ENCODE measurements at places on chromosomes 6 and 20.

DNA sequence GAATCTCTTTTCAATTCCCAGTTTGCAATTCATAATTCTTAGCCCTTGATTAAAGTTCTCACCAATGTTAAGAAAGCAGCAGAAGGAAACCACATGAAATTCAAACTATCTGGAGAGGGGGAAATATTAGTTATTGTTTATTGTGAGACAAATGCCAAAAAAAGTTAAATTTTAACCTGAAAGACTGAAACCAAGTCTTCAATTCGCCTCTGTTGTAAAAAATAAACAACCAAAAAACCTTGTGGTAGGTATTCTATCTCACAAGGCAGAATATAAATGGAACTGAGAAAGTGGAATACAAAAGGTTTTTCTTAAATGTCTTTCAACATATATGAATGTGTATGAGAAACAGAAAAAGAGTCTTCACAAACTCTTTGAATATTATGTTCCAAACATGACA lies 24.8 kb downstream of the TMX4 start:
- DNase-seq = no peak

DNA sequence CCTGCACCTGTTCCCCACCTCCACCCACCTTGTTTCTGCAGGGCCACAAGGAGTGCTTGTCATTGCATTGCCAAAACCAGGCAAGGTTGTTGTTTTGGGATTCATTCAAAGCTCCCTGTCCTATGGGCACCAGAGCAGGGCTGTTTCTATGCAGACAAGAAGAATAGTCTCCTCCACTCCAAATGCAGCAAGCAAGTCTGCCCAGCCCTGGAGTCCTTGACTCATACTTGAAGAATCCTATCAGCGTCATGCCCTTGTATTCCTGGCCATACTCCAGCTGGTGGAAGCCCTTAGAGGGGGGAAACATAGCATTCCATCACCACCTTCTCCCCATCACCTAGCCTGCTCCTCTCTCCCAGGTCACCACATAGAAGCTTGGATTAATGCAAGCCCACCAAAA lies 145.3 kb upstream of the ECI2 start:
- DNase-seq = no peak

GRCh38 chr20:9022376-9022775 lies 46.5 kb upstream of the PLCB4 start:
- DNase-seq = no peak

DNA sequence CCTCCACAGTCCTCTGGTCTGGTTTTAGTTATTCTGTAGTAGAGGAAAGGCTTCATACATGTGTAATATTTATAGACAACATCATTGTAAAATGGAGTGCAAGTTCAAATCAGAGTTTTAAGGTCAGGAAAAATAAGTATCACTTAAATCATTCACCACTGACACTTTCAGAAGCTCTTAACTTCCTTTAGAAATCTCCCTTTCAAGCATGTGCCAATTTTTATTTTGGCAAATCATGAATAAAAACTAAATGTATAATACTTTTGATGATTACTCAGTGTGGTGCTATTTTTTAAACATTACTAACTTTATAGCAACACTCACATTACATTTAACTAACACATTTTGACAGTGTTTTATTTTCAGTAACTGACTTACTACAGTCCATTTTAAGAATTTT lies 112.2 kb downstream of the OGFRL1 start:
- no peak for DNase-seq

- no peak for DNase-seq
Measured at GRCh38 chr6:1267790-1268762, 43.8 kb upstream of the FOXQ1 start.

GRCh38 chr6:26340066-26340465 lies 24.9 kb upstream of the BTN3A2 start:
- DNase-seq = no peak

DNA sequence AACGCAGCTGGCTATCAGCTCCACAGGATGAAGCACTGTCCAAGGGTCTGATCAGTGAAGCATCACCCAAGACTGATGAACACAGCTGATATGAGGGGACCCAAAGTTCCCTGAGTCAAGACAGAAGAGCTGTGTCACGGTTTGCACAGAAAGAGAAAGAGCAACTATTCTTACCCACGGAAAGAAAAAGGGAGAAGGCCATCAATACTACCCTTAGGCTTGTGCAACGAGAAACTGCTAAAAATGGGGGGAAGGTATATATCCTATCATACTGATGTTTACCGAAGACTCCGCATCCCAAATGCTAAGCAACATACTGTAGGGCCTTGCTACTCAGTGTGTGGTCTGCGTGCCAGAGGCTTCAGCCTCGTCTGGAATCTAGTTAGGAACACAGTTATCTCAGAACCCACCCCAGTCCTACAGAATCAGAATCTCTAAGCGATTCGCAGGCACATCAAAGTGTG lies 665 bp downstream of the FASTKD5 start:
- no peak for DNase-seq

- DNase-seq = no peak
Measured at GRCh38 chr20:46678516-46678915, 10.7 kb downstream of the TP53RK start.

DNA sequence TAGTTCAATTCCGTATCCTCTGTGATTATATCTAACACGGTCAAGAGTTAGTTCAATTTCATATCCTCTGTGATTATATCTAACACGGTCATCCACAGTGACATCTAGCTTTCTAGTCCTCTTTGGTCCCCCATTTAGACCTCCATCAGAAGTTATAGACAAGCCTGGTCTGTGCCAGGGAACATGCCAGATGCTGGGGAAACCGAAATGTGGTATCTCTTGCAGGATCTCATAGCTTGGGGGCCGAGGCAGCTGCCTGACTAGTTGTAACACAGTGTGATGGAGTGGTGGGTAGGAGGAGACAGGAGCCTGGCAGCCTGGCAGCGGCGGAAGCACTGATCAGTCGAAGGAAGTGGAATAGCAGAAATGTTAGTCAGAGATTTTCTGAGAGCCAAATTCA lies 13.8 kb upstream of the SMOC2 start:
- no peak for DNase-seq

GRCh38 chr6:24761193-24761835 lies 13.4 kb upstream of the GMNN start:
- no peak for DNase-seq

GRCh38 chr6:33513213-33513612 lies 58.8 kb downstream of the ZBTB9 start:
- no peak for DNase-seq

Measured in progenitor cell of endocrine pancreas (in vitro differentiated cells).